ENCODE measurements at places on chromosomes 3 and 15. TPM values are rescaled to one million over a fixed set of nuclear protein-coding genes. Genes with fewer than 3 reads are reported as not detected.
A peak's percentile ranks its signal among the peaks of the same experiment; 100 is the strongest.

PLCL2 gene
- total RNA-seq: 9.8 TPM

KY gene
- total RNA-seq: not detected

DCUN1D1 gene
- 39.7 TPM for total RNA-seq

CHRFAM7A gene
- not detected for total RNA-seq

C3orf85 gene
- not detected for total RNA-seq

FOXB1 gene
- not detected for total RNA-seq

BFSP2 gene
- not detected for total RNA-seq

GRCh38 chr3:59268170-59268569, 218.3 kb upstream of the CFAP20DC start:
- no peaks in the 10 kb centered on the region for H3K27me3 ChIP-seq
- no peak overlapping the region for H3K27ac ChIP-seq
- H3K4me1 ChIP-seq: peaks cover 11% of the 10 kb centered on the region
- H3K4me3 ChIP-seq: no peak overlapping the region

DNA sequence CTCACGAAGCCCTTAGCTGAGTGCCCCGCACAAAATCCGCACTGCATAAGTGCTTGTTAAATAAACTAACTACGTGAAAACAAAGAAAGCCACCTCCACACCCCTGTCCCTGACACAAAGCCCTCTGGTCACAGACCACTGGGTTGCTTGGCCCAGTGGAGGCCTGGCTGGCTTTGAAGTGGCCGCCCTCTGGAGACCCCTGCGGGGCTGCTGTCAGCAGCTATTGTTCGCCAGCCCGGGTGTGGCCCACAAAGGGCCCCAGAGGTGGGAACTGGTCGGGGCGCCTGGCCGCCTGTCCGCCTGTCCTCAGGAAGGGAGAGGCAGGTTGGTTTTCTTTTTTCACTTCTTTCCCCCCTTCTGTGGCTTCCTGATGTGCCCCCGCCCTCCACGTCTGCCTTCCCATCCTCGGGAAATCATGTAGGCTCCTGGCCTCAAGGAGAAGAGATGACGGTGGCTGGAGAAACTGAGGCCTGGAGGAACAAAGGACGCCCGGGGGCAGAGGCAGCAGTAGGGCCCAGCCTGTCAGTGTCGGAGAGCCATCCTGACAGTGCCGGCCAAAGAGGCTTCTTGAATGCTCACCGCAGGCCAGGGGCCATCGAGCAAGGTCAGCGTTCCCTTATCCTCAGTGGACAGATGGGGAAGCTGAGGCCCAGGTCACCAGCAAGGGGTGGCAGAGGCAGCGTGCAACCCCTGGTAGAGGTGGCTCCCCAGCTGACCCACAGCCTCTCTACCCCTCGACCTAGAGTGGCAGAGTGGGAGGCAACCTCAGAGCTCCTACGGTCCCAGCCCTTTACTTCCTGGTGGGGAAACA, 61.1 kb downstream of the SLC6A6 start:
- no peak for DNase-seq
- peaks cover 22% of the 10 kb centered on the region for H3K36me3 ChIP-seq
- no peak overlapping the region for H3K27ac ChIP-seq
- peaks cover 12% of the 10 kb centered on the region for H3K4me1 ChIP-seq
- H3K4me3 ChIP-seq: no peak overlapping the region
- H3K27me3 ChIP-seq: no peaks in the 10 kb centered on the region

DNA sequence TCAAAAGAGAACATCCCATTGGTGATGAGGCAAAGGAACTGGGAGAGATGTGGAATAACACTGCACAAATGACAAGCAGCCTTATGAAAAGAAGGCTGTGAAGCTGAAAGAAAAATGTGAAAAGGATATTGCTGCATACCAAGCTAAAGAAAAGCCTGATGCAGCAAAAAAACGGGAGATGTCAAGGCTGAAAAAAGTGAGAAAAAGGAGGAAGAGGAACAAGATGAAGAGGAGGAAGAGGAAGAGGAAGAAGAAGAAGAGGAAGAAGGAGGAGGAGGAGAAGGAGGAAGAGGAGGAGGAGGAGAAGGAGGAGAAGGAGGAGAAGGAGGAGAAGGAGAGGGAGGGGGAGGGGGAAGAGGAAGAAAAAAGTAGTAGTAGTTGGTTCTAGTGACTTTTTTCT, 41.8 kb upstream of the TEX9 start:
- no peak for DNase-seq
- no peak overlapping the region for H3K4me3 ChIP-seq
- no peaks in the 10 kb centered on the region for H3K27me3 ChIP-seq
- no peak overlapping the region for H3K27ac ChIP-seq
- no peaks in the 10 kb centered on the region for H3K36me3 ChIP-seq

GRCh38 chr3:148494451-148494850, 203.3 kb upstream of the AGTR1 start:
- no peak for DNase-seq
- H3K27ac ChIP-seq: no peak overlapping the region
- H3K4me1 ChIP-seq: no peaks in the 10 kb centered on the region

DNA sequence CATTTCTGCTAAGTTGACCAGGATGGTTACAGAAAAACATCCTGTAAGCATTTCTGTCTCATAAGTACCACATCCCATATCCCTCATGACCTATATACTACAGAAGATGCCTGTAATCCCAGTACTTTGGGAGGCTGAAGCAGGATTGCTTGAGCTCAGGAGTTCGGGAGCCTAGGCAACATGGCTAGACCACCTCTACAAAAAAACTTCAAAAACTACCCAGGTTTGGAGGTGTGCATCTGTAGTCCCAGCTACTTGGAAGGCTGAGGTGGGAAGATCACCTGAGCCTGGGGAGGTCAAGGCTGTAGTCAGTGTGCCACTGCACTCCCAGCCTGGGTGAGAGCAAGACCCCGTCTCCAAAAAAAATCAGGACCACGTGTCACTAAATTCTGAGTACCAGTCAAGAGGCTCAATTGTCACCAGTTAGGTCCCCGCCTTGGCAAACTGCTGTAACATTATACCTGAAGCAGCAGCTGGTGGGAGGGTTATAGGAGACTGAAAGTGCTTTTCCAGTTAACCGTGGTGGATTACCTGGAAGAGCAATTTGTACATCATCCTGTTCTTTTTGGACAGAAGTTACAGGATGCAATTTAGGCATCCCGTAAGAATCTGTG, 6.2 kb downstream of the RPL32 start:
- H3K27me3 ChIP-seq: no peaks in the 10 kb centered on the region
- peaks cover 57% of the 10 kb centered on the region for H3K4me1 ChIP-seq
- H3K27ac ChIP-seq: no peak overlapping the region
- peaks cover 86% of the 10 kb centered on the region for H3K36me3 ChIP-seq

- H3K4me3 ChIP-seq: no peak overlapping the region
- no peaks in the 10 kb centered on the region for H3K36me3 ChIP-seq
- peaks cover 20% of the 10 kb centered on the region for H3K4me1 ChIP-seq
Observed at GRCh38 chr3:43879166-43879565, 188.4 kb downstream of the ABHD5 start.

DNA sequence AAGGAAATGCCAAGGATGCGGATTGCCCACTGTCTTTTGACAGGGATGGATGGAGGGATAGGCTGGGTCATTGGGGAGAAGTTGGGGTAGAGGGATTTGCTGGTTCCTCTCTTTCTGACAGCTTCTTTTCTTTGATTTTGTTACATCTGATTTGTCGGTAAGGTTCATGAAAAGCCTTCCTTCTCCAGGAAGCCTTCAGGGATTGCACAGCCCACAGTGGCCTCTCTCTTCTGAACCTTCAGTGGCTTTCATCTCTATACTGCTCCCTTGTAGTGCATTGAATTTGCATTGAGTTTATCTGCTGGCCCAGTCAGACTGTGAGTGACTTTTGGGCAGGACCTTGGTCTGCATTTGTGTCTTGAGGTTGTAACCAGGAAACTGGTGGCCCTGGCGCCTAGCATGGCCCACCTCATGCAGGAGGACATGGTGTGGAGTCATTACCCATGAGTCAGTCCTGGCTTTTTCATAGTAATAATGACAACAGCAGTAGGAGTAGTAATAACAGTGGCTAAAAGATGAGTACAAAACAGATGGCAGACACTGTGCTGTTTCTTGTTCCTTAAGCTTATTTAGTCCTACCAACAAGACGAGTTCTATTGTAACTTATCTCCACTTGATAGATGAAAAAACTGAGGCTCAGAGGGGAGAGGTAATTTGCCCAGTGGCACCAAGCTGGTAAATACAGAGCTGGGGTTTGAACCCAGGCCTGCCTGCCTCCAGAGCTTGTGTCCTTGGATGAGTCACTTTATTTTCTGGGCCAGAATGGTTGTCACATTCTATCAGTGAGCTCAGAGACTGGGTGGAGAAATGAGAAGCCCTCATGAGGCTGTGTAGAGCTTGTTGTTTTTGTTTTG, 28.4 kb downstream of the SMAD6 start:
- no peaks in the 10 kb centered on the region for H3K27me3 ChIP-seq
- no peaks in the 10 kb centered on the region for H3K36me3 ChIP-seq
- no peak overlapping the region for H3K4me3 ChIP-seq
- peak; percentile 49 for DNase-seq
- peaks cover 13% of the 10 kb centered on the region for H3K4me1 ChIP-seq
- peak overlapping the region; percentile 19 for H3K27ac ChIP-seq

- H3K4me1 ChIP-seq: no peaks in the 10 kb centered on the region
- no peak overlapping the region for H3K4me3 ChIP-seq
- H3K36me3 ChIP-seq: no peaks in the 10 kb centered on the region
- no peak for DNase-seq
Observed at GRCh38 chr3:163474766-163475165, 1603.5 kb downstream of the SI start.

GRCh38 chr15:75456710-75457109, 5.2 kb upstream of the SIN3A start:
- H3K27ac ChIP-seq: no peak overlapping the region
- H3K4me1 ChIP-seq: peaks cover 19% of the 10 kb centered on the region
- no peaks in the 10 kb centered on the region for H3K36me3 ChIP-seq
- no peak for DNase-seq

DNA sequence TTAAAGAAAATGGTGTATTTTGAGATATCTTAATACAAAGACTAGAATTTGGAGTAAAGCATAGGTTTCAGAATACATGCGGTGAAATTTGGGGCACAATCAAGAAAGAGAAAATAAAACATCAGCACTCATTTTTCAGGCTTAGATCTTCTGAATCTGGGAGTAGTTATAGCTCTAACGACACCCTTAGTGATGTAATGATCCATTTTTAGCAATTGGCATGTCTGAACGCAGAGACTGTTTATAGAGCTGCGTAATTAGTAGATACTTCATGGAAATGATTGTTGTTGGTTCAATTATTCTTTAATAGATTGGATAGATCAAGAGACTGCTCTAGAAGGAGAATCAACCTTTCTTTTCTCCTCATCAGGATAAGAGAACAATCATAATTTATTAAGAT, 47.5 kb upstream of the SNRK start:
- no peaks in the 10 kb centered on the region for H3K27me3 ChIP-seq
- DNase-seq: no peak
- no peak overlapping the region for H3K4me3 ChIP-seq
- H3K4me1 ChIP-seq: peaks cover 20% of the 10 kb centered on the region

GRCh38 chr3:140013220-140013619, 78.2 kb downstream of the CLSTN2 start:
- no peak overlapping the region for H3K4me3 ChIP-seq
- no peak for DNase-seq
- no peaks in the 10 kb centered on the region for H3K27me3 ChIP-seq
- no peaks in the 10 kb centered on the region for H3K36me3 ChIP-seq
- no peaks in the 10 kb centered on the region for H3K4me1 ChIP-seq

DNA sequence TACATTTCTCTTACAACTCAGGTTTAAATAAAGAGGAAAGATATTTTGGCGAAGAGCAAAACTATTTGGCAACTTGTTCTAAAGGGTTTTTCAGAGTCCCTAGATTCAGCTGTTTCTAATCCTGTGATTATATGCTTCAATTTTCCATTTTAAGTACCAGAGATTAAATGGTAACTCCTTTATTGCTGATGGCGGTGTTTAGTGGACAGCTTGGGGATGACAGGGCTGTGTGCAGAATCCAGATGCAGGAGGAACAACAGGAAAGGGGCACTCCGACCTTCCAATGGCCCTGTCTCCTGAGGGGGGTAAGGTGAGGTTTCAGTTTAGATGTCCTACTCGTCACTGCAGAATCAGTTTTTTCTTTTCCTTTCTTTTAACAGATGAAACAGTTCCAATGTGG, 405.0 kb downstream of the PDCD6IP start:
- no peaks in the 10 kb centered on the region for H3K4me1 ChIP-seq
- no peak overlapping the region for H3K27ac ChIP-seq
- no peak overlapping the region for H3K4me3 ChIP-seq
- DNase-seq: no peak

GRCh38 chr3:62052331-62052730, 321.0 kb downstream of the FEZF2 start:
- H3K27me3 ChIP-seq: no peaks in the 10 kb centered on the region
- DNase-seq: no peak
- H3K27ac ChIP-seq: no peak overlapping the region

All from PC-3 (cell line).